ENCODE measurements at places on chromosomes 4 and X.

GRCh38 chrX:154654372-154654771, 993 bp upstream of the CTAG2 start:
- H3K4me3 ChIP-seq, result no peak overlapping the region
- H3K4me1 ChIP-seq, result no peaks in the 10 kb centered on the region
- no peak for DNase-seq
- H3K36me3 ChIP-seq, result no peaks in the 10 kb centered on the region
- no peaks in the 10 kb centered on the region for H3K27me3 ChIP-seq

DNA sequence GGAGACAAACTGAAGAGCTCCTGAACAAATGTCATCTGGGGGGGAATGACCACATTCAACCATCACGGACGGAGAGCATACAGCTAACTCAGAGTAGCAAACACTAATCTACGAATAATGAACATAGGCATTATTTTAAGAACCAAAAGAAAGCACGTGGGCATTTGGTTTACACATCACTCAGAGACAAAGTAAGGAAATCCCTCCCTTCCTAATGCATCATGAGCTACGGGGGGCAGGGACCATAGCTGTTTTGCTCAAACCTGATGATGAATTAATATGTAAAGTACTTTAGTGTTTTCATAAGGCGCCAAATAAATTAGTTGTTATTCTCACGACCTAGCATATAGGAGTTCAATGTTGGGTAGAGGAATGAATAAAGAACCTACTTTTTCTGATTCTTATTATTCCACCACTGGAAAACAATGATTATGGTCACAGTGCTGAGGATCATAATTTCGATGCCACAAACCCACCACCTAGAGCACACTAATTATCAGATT, 11.7 kb upstream of the TMEM156 start:
- H3K4me1 ChIP-seq, result peaks cover 5% of the 10 kb centered on the region
- no peak for DNase-seq
- no peaks in the 10 kb centered on the region for H3K36me3 ChIP-seq
- H3K27me3 ChIP-seq, result no peaks in the 10 kb centered on the region
- H3K27ac ChIP-seq, result peak overlapping the region; percentile 97

GRCh38 chr4:135281230-135281629, 1079.6 kb upstream of the PABPC4L start:
- DNase-seq, result no peak
- H3K27ac ChIP-seq, result no peak overlapping the region
- H3K27me3 ChIP-seq, result no peaks in the 10 kb centered on the region
- no peaks in the 10 kb centered on the region for H3K36me3 ChIP-seq
- no peaks in the 10 kb centered on the region for H3K4me1 ChIP-seq

DNA sequence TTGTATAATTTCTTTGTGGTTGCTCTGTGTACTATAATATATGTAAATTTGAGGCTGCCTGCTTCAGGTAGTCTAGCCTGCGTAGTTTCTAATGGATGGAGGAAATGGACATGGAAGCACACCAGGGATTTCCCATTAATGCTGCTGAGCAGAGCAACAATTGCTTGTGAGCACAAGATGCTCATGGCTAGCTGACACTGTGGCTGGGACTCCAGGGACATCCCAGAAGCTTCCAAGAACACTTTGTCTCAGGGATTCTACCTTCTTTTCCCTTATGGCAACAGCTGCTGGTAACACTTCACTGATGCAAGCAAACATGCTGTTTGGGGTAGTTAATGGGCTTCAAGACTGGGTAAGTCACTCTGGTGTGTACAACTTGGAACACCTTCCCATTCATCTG, 66.1 kb downstream of the TENT5D start:
- no peak for DNase-seq
- no peaks in the 10 kb centered on the region for H3K36me3 ChIP-seq
- H3K27me3 ChIP-seq, result no peaks in the 10 kb centered on the region
- no peak overlapping the region for H3K27ac ChIP-seq
- H3K4me1 ChIP-seq, result no peaks in the 10 kb centered on the region
- no peak overlapping the region for H3K4me3 ChIP-seq

- H3K27ac ChIP-seq, result no peak overlapping the region
- H3K4me1 ChIP-seq, result no peaks in the 10 kb centered on the region
- no peaks in the 10 kb centered on the region for H3K36me3 ChIP-seq
- H3K4me3 ChIP-seq, result no peak overlapping the region
- DNase-seq, result no peak
These were observed 344.2 kb upstream of the TEX13C start for GRCh38 chrX:124975456-124975855.

DNA sequence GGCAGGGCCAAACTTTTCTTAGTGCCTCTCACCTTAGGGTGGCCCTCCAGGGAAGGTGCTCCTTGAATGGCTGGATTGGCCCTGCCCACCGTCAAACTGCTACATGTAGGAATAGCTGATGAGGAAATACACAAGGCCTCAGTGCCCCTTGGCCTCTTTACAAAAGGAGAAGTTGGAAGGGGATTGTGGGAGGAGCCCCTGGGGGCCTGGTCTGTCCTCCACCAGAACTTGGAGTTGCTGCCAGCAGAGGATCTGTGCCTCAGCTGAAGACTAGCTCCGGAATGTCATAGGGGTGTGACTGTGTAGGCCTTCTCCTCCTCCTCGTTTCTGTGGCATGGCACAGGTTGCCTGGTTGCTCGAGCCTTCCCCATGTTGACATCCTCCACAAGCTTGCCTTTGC, 142.7 kb downstream of the AMMECR1 start:
- H3K4me3 ChIP-seq, result no peak overlapping the region
- DNase-seq, result no peak
- no peaks in the 10 kb centered on the region for H3K36me3 ChIP-seq
- no peaks in the 10 kb centered on the region for H3K4me1 ChIP-seq

- no peak overlapping the region for H3K4me3 ChIP-seq
- no peaks in the 10 kb centered on the region for H3K36me3 ChIP-seq
- DNase-seq, result no peak
- H3K27me3 ChIP-seq, result no peaks in the 10 kb centered on the region
These were observed 41.9 kb downstream of the AFAP1 start for GRCh38 chr4:7897811-7898210.

- no peaks in the 10 kb centered on the region for H3K36me3 ChIP-seq
- no peaks in the 10 kb centered on the region for H3K27me3 ChIP-seq
- no peak for DNase-seq
These were observed 44.1 kb downstream of the DTHD1 start for GRCh38 chr4:36325499-36325898.

DNA sequence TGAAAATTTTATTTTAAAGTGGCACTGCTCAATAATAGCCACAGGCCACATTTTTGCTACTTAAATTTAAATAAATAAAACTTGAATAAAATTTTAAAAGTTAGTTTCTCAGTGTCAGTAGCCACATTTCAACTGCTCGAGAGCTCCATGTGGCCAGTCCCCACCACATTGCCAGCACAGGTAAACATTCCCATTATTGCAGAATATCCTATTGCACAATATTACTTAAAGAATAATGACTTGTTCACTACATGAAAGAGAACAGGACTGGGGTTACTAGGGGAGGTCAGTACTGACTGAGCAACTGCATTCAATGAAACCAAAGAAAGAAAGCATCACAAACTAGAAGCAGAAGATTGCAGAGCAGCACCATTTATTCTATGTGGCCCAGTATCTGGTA, 2201.6 kb upstream of the TENM3 start:
- H3K36me3 ChIP-seq, result no peaks in the 10 kb centered on the region
- H3K27ac ChIP-seq, result no peak overlapping the region
- no peaks in the 10 kb centered on the region for H3K4me1 ChIP-seq
- DNase-seq, result no peak
- H3K27me3 ChIP-seq, result no peaks in the 10 kb centered on the region

DNA sequence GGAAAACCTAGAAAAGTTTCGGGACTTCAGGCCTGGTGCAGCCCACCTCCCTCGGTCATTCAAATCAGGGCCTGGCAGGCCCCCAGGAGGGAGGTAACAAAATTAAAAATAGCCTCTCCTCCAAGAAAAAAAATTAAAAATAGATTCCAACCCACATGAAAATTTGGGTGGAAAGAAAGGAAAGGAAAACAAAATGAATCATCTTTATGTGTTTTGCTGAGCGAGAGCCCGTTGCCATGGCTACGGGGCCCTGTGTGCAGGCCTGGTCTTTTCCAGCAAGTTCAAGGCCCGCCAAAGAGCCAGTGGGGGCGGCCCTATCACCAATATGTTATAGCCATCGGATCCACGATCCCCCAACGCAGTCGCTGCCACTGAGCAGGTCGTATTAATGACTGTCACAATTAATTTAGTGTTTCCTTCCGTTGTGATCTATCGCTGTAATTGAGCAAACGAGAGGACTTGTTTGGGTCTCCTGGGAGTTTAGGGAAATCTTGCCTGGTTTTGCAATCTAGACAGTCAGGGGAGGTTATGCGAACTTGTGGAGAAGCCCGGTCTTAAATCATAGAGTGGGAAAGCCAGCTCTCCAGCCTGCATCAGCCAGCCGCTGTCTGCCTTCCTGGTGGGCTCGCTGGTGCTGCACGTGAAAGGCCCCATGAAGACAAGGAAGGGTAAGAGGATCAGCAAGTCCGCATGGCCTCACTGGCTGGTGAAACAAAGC, 452.4 kb downstream of the BCOR start:
- peak overlapping the region; percentile 13 for H3K27ac ChIP-seq
- no peaks in the 10 kb centered on the region for H3K4me1 ChIP-seq
- no peaks in the 10 kb centered on the region for H3K27me3 ChIP-seq
- H3K36me3 ChIP-seq, result no peaks in the 10 kb centered on the region
- peak; percentile 52 for DNase-seq

- DNase-seq, result peak; percentile 28
- no peaks in the 10 kb centered on the region for H3K4me1 ChIP-seq
- no peak overlapping the region for H3K27ac ChIP-seq
- no peaks in the 10 kb centered on the region for H3K27me3 ChIP-seq
- H3K36me3 ChIP-seq, result no peaks in the 10 kb centered on the region
- H3K4me3 ChIP-seq, result no peak overlapping the region
These were observed 687.2 kb upstream of the AADAT start for GRCh38 chr4:170776983-170777382.

- no peak for DNase-seq
- H3K27ac ChIP-seq, result no peak overlapping the region
- H3K36me3 ChIP-seq, result no peaks in the 10 kb centered on the region
- no peaks in the 10 kb centered on the region for H3K4me1 ChIP-seq
These were observed 58.2 kb downstream of the BRWD3 start for GRCh38 chrX:80751456-80751855.

DNA sequence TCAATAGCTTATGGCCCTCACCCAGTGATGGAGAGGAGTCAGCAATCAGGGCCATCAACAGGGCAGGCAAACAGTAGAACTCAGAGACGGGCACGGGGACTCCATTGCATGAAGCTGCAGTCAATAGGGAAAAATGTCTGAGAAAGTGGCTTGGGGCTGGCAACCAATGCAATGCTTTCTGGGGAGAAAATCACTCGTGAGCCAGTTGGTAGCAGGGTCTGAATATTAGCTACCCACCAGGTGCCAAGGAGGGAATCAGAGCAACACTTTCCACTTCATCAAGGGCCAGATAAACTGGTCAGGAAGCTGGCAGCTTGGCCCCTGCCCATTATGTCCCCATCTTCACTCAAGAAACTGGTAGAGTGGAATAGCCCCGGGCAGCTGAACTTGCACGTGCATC, 80.7 kb downstream of the STARD8 start:
- H3K4me3 ChIP-seq, result no peak overlapping the region
- H3K27ac ChIP-seq, result no peak overlapping the region

DNA sequence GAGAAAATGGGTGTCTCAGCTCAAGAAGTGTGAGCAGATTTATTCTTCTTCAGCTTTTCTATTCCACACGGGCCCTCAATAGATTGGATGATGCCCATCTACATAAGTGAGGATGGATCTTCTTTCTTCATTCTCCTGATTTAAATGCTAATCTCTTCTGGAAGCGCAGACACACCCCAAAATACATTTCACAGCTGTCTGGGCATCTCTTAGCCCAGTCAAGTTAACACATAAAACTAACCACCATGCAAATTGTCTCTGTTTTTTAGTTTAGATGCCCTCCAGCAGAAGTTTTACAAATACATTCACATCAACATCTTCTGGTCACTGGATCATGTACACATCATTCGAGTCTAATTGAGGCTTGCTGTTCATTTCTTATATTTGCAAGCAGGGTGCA, 249.0 kb upstream of the VCX3A start:
- H3K36me3 ChIP-seq, result no peaks in the 10 kb centered on the region
- H3K4me3 ChIP-seq, result no peak overlapping the region
- no peaks in the 10 kb centered on the region for H3K4me1 ChIP-seq
- no peak for DNase-seq
- no peak overlapping the region for H3K27ac ChIP-seq

DNA sequence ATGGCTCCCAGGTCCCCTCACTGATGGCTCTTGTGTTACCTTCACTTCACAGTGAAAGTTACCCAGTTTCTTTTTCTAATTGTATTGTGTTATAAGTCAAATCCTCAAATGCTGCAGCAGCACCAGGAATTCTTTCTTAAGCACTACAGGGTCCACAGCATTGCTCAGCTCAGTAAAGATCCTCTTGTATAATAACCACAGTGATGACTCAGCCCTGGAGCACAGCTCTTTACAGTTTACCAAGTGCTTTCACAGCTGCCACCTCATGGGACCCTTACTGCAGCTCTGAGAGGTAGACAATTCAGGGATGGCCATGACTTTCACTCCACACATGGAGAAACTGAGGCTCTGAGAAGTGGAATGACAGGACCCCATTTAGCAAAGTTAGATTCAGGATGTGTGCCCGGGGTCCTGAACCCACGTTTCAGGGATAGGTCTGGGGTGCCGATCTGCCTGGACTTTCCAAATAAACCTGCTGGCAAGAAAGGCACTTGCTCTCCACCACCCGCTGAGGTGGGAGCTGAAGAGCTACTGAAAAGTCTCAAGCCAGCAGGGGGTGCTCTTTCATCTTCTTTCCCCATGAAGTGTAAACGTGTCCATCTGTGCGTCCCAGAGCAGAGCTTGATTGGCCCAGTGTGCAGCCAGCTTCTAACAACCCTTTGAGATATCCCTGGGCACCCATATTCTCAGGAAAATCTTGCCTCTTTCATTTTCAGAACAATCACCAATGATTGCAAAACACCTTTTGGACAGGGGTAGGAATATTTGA, 35.7 kb upstream of the GABRQ start:
- H3K4me1 ChIP-seq, result no peaks in the 10 kb centered on the region
- H3K36me3 ChIP-seq, result no peaks in the 10 kb centered on the region
- H3K27ac ChIP-seq, result no peak overlapping the region
- H3K4me3 ChIP-seq, result no peak overlapping the region

All from Peyer's patch (tissue), 4 donors.